ENCODE measurements at places on chromosomes 4 and X. TPM values are rescaled to one million over a fixed set of nuclear protein-coding genes. Genes with fewer than 3 reads are reported as not detected.

NKRF gene
- 7.5 TPM for total RNA-seq

GRCh38 chrX:121581885-121582284 is 534.5 kb downstream of the GLUD2 start:
- DNase-seq, result no peak

DNA sequence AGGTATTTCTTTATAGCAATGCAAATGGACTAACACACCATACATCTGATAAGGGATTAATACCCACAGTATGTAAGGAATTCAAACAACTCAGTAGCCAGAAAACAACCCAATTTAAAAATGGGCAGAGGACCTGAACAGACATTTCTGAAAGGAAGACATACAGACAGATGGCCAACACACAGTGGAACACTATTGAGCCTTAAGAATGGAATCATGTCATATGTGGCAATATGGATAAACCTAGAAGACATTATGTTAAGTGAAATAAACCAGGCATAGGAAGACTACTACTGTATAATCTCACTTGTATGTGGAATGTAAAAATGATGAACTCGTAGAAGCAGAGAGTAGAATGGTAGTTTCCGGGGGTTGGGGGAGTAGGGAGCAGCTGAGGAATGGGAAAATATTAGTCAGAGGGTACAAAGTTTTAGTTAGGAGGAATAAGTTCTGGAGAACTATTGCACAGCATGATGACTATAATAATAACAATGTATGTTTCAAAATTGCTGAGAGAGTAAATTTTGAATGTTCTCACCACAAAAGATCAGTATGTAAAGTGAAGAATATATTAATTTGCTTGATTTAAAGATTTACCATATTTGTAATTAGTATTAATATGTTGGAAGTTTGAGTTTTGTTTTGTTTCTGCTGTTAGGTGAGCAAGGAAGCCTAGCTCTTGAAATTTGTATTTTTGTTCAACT is 25.2 kb downstream of the WDR44 start:
- no peak for DNase-seq

DNA sequence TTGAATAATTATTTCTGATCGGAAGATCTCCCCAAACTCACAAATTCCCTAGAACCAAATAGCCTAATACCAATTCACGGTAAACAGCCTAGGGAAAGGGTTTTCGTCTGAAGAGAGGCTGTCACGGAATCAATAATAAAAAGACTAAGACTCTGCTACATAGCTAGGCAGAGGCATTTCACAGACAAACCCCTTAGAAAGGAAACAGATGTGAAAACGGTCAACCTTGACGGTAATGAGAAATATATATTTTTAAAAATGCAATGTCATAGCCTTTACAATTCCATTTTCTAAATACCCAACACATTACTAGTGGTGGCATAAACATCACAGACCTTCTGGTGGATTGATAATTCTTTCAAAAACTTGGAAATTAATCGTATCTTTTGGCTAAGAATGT is 28.4 kb downstream of the PROM1 start:
- no peak for DNase-seq

DNA sequence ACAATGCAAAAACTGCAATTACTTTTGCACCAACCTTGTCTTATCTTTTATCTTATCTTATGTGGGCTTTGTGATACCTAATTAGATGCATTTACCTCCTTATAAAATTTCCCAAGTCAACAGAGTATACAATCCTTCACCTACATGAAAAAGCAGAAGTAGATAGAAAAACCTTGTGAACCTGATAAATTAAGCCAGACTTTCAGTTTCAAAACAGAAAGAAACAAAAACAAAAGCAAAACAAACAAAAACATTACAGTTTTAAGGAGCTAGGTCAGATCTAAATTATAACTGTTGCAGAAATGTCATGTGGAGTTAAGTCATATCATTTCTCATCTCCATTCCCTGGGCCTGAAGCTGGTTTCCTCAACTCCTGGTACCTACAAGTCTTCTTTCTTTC is 24.9 kb upstream of the CXXC4 start:
- DNase-seq, result no peak
